ENCODE measurements at places on chromosomes 3 and 15.

- peak; percentile 76 for DNase-seq
Observed at GRCh38 chr3:196792771-196793170, 53.1 kb downstream of the PAK2 start.

DNA sequence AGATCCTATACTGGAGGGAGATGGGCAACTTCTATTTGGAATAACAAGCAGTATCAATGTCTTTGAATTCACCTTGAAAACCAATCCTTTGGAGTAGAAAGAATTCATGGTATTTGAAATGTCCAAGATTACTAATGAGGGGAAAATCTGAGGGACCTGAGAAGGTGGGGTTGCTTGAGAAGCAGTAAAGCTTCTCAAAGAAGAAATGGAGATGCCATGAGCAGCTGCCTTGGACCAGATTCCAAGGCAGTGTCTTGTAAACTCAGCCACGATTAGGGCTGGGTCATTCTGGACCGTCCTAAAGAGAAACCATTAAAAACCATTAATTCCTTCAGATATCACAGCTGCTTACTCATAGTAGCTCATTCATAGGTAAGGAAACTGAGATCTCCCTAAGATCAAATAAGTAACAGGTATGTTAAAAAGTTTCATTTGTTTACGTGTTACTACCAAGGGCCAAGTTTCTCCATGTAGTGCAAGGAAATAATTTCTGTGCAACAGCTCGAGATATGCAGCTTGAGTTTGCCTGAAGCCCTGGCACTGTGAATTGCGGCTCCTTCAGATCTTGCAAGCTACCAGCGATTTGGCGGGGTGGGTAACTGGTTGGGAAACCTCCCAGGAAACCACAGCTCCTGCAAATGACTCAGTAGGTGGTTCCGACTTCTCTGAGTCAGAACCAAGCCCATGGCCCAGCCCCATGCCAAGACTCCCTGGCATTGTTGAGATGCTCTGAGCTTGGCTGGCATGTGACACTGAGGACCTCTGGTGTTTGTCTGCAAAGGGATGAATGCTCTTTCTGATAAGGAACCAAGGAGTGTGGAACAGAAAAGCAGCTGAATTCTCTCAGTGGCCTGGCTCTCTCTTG, 296.8 kb downstream of the RORA start:
- DNase-seq, result peak; percentile 61

- no peak for DNase-seq
Observed at GRCh38 chr3:188126934-188127333, 27.0 kb upstream of the LPP start.

- DNase-seq, result no peak
Observed at GRCh38 chr3:142943870-142944269, 19.6 kb downstream of the PAQR9 start.

GRCh38 chr3:146801492-146801891, 196.3 kb upstream of the PLSCR5 start:
- no peak for DNase-seq

- no peak for DNase-seq
Observed at GRCh38 chr15:74201710-74202420, 722 bp downstream of the STRA6 start.

DNA sequence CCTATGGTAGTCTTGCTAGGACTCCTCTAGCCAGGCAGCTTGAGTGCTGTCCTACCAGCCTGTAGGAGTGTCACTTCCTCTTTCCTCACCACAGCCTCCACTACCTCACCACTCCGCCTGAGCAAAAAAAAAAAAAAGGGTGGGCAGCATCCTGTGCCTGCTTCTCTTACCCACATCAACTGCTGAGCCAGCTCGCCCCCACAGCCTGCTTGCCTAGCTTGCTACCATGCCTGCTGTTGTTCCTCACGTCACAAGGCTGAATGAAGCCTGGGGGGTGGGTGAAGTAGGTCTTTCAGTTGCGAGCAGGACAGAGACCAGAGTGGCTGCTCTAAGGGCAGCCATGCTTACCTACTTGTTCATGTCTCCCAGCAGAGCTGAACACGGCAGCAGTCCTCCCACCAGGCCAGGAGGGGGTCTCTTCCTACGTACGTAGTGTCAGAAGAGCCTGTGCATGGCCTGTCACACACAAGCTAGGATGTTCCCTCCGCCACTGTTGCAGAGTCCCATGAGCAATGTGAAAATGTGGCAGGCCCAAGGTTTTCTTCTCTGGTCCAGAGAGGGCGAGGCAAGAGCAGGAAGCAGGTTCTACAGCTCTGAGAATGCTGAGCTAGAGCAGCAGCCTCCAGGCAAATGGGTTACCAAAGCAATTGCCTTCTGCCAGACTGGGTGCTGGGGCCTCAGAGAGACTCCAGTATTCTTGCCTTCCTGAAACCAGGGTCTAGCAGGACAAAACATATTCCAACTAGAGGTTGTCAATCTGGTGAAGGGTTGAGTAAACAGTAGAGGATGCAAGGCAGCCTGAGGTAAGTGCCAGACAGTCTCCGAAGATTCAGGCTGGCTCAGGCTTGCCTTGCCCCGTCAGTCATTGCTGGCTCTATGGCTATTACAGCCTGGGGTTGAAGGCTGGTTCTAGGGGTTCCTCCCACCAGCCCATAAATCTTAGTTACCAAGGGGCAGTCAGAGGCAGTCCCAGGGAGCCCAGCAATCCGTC, 8.1 kb downstream of the PPM1M start:
- DNase-seq, result peak; percentile 67

- no peak for DNase-seq
Observed at GRCh38 chr3:151863611-151864010, 9.8 kb upstream of the SUCNR1 start.

DNA sequence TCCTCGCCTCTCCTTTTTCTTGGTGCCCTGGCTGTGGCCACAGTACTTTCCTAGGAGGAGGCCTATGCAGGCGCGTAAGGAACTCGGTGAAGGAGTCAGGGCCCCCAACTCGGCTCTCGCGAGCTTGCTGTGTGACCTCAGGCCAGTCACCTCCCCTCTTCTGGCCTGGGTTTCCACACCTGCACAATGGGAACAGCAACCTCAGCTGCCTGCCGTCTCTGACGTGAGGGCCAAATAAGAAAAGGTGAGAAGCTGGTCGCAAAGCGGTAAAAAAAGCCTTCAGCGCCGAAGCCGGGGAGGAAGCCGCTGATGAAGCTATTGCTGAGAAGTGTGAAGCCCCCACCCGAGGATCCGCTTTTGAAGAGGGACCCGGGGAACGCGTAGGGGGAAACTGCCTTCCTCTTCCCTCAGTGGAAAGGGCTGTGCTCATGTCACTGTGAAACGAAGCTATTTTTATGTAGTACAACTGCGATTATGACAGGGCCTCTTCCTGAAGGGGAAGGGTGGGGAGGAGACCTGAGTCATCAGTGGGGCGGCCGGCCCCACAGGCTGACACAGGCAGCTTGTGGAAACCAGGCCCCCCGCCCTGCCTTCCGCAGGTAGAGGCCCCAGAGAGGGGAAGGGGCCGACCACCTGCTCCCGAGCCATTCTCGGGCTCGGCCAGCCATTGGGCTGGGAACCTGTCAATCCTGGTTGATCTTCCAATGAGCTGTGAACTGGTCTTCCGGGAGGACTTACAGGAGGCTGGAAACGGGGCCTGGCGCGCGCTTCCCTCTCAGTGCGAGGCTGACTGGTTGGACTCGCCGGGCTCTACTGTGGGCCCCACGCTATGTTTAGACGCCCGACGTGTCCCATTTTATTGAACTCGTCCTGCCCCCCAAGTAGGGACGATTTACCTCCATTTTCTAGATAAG, 18.0 kb upstream of the ANKDD1A start:
- peak; percentile 100 for DNase-seq
